ENCODE measurements at places on chromosomes 1 and 21.

DNA sequence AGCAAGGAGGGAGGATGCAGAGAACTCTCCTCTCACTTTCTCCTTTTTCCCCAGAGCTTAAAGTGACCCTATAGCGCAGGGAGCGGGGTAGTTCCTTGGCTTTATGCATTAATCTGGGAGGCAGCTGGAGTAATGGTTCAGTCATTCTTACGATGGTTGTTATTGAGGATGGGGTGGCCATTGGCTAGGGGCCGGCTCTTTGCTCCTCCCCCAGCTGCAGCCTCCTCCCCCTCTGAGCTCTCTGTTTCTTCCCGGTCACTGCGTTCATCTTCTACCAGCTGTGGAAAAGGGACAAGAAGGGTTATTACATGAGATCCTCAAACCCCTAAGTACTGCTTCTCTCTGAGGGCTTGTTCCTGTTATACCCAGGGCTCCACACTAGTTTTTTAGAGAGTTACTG, 8.6 kb downstream of the CERS2 start:
- no peak for DNase-seq

GRCh38 chr1:156368157-156368658, 803 bp upstream of the RHBG start:
- DNase-seq, result peak; percentile 50

GRCh38 chr1:201883786-201884185, 4.9 kb upstream of the SHISA4 start:
- DNase-seq, result no peak

DNA sequence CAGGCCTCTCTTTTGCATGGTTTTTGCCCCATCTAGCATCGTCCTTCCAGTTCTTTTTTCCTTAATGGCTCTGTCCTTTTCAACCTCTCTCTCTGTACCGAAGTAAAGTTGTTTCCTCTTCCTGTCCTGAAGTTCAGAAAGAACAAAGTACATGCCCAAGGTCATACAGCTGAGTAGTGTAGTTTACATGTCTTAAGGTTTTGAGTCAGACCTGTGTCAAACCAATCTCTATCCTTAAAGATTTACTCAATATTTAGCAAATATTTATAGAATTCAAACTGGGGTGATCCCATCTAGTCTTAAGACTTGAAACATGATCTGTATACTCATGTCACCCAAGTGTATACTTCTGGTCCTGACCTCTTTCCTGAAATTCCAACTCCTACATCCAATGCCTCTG, 118.7 kb upstream of the SGIP1 start:
- no peak for DNase-seq

DNA sequence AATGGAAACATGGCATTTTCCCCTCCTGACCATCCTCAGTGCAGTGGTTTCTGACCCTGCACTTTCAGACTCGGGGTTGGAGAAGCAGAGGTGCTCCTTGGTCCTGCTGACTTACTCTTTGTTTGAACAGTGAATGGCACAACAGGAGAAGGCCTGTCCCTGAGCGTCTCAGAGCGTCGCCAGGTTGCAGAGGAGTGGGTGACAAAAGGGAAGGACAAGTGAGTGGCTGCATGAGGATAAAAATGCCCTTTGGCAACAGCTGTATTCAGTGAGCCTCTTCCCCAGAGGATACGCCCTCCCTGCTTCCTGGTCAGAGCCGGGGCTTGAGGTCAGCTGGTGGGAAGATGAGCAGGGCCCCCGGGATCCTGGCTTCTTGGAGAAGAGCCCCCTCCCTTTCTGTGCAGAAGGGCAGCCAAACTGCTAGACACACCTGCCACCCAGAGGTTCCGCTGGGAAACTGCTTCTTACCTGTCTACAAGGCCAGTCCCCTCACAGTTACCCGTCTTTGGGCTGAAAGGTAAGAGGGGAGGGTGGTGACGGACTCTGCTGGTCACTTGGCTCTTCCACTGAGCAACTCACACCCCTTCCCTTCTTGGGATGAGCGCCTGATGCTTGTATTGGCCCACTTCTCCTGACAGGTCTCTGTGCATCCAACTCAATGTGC, 16.6 kb downstream of the NPL start:
- no peak for DNase-seq

DNA sequence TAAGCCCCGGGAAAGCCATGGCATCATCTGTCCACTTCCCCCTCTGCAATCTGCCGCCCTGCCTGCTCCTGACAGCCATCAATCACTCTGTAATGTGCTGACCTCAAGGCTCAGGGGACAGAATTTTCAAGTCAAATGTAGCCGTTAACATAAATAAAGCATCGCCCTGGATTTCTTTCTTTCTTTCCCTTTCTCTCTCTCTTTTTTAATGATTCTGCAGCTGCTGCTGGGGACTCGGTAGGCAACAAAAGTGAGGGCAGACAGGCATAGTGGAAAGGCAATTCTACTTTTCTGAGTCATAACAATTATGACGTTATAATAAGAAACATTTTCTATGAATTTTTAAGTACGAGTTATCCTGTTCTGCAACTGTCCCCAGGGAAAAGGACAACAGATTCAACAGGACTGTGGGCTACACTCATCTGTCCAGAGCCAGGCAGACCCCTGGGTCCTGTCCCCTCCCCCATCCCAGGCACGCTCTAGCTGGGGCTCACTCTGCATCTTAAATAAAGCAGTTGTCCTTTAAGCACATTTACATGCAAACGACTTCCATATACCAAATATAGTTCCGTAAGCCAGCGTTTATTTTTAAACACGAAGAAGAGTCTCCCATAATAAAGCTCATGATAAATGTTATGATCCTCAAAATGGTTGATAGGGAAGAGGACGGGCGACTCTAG, 78.7 kb downstream of the SSBP3 start:
- peak; percentile 73 for DNase-seq

DNA sequence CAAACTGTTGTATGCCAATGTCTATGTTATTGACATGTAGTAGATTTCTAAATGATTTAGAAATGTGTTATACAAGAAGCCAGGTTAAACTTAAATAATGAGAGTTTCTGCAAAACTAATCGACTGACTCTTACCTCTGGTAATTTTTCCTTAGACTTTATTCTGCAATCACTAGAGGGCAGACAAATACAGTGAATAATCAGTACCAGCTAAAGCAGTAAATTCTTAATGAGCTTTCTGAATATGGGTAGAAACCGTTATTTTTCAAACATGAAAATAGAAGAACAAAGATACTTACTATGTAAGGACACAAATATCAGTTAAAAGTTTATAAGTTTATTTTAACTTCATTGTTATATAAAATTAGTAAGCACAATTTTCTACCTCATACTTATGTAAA, 97.9 kb upstream of the RGS1 start:
- DNase-seq, result no peak

GRCh38 chr1:112707221-112708001, 484 bp upstream of the RHOC start:
- DNase-seq, result peak; percentile 95

GRCh38 chr1:53295726-53296116, 32.1 kb downstream of the LRP8 start:
- DNase-seq, result no peak

DNA sequence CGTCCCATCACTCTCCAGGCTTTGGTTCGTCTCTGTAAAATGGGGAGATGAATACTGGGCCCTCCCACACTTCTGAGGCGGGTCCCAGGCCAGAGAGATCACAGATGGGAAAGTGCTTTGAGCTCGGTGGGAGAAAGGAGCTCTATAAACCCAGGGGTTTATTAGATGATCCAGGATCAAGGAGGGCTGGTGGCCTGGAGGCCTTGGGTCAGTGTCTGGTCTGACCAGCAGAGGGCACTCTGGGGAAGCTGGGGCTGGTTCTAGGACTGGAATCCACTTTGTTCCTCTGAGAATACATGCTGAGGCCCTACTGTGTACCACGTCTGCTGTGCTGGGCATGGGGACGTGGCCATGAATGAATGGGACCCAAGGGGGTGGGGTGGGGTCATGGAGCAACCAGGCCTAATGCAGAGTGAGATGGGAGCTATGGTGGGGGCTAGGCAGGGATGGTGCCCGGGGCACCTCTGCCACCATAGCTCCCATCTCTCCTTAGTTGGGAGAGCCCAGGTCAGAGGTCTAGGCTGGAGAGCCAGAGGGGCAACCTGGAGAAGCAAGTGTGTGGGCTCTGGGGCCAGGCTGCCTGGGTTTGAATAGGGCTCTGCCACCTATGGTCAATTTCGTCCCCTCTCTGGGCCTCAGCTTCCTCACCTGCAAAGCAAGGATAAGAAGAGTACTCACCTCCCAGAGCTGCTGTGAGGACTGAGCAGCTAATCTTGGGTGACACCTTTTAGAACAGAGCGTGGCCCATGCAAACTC, 9.0 kb upstream of the FAM131C start:
- no peak for DNase-seq

DNA sequence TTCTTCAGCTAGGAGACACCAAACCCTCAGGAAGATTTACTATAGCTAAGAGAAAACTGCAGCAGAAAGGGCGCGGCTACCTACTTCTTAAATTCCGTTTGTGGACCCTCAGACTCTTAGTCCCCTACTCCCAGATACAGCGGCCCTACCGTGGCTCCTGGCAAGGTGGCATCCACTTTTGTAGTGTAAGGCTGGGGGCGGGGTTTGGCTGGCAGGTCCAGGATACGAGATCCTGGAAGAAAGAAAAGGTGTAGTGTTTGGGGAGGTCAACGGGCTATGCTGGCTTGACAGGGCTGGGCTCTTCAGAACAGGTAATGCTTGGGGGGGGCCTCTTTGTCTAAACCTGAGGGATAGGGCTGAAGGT, 280 bp downstream of the CREB3L4 start:
- no peak for DNase-seq

DNA sequence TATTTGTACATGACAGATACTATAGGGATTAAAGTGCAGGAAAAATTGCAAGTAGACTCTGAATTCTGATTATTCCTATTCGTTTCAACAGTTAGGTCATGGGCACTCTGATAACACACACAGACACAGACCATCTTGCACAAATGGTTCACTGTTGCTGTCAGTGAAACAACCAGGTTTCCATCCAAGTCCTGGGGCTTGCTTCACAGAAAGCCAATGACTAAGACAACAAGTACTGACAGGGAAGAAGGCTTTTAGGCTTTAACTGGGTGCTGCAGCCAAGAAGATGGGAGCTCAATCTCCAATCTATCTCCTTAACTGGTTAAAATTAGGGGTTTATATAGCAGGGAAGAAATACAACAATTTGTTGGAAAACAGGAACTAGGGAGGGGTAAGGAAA, 57.6 kb downstream of the RIMS3 start:
- no peak for DNase-seq

DNA sequence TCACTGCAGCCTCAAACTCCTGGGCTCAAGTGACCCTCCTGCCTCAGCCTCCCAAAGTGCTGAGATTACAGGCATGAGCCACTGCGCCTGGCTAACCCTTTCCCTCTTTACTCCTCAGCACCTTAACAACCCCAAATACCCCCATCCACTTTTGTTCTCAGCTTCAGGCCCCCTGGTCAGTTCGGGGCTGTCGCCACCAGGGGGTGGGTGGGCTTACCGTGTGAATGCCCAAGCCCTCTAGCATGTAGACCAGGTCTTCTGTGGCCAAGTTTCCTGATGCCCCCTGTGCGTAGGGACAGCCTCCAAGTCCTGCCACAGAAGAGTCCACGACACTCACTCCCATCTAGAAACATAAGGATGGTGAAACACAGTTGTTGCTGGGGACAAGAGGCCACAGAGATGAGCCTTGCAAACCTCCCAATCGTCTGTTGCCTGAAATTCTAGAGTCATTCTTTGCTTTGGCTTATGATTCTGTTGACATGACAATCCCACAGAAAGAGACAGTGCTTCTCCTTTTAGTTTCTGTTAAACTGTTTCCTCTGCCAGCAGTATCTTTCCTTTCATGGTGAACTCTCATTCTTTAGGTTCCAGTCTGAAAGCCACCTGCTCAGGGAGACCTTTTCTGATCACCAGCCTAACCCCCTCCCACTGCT, 3.8 kb upstream of the GALE start:
- DNase-seq, result no peak

DNA sequence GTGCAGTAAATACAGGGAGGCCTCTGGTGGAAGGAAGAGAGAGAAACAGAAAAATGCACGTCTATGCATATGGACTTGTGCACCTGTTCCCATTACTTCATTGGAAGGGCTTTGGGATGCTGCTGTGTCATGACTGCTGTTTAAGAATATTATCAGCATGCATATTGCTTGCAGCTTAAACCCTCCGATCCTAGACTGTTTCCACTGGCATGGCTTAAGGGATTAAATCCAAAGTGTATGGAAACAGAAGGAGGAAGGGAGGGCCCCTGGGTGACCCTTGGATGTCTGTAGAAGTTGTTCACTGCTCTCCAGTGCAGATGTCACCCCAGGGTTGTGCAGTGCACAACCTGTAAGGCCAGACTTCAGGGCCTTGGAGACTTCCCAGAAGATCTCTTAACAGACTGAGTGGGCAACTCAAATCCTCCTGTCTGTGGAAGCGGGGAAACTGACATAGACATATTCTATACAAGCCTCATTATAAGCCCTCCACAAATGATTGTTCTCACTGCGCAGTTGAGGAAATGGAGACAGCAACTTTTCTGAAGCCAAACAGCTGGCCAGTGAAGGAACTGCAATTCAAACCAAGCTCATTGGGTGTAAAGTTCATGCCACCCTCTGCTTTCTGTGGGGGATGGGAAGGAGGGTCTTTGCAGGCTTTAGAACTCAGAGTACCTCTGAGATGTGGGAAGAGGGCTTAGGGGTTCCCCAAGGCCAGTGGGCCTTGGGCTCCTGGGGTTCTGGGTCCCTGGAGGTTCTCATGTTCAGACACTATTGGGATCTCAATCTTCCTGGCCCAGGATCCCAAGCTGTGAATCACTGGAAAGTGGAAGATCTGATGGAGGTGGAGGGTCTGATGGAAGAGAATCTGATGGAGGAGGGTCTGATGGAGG, 73.8 kb downstream of the UMODL1 start:
- DNase-seq, result no peak

DNA sequence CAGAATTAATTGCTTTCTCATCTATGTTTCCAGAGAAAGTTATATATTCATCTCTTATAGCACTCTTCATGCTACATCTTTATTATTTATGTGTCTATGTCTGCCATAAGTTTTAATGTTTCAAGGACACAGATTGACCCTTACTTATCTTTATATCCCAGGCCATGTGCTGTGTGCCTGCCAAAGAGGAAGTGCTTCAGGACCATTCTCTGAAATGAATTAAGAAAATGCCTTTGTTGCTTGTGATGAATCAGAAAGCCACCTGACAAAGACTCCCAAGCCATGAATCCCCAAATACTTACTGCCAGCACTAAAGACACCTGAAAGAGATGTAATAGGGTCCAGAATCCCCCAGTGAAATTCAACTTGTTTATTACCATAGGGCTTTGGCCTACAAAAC, 342.1 kb upstream of the C1orf87 start:
- DNase-seq, result no peak

- DNase-seq, result no peak
Measured at GRCh38 chr1:116698244-116698595, 30.7 kb upstream of the IGSF3 start.

GRCh38 chr1:234841710-234842231, 231.8 kb upstream of the IRF2BP2 start:
- no peak for DNase-seq

- peak; percentile 56 for DNase-seq
Measured at GRCh38 chr1:120178799-120179756, 2.8 kb upstream of the SEC22B start.

Data from kidney (tissue), 22 donors.